ENCODE measurements at places on chromosomes 6 and 20. TPM values are rescaled to one million over a fixed set of nuclear protein-coding genes. Genes with fewer than 3 reads are reported as not detected.

The LKAAEAR1 gene
- total RNA-seq = not detected

The KHDRBS2 gene
- 7.0 TPM for total RNA-seq

The BNIP5 gene
- not detected for total RNA-seq

The VIP gene
- total RNA-seq = not detected

- no peak for DNase-seq
These were observed 68.7 kb upstream of the FBXO30 start for GRCh38 chr6:145883263-145883662.

GRCh38 chr6:108549241-108549640 lies 11.5 kb upstream of the FOXO3 start:
- DNase-seq = no peak

DNA sequence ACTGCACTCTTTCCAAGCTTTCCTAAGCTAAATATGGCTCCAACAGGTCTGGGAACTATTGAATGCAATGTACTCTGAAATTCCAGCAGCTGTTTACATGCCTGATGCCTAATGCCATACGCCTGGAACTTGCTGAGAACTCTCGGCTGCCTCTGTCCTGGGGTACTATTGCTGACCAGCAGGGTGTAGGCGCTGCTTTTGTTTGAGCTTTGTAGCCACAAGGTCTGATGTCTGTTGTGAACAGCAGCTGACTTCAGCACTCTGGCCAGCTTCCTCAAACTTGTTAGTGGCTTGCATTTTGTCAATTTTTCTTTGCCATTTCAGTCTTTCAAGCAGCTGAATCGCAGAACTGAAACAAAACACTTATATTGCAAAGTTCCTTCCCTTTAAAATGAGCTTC lies 26.7 kb downstream of the SAYSD1 start:
- peak; percentile 33 for DNase-seq
